ENCODE measurements at places on chromosomes 7 and 10.
A peak's percentile ranks its signal among the peaks of the same experiment; 100 is the strongest.

DNA sequence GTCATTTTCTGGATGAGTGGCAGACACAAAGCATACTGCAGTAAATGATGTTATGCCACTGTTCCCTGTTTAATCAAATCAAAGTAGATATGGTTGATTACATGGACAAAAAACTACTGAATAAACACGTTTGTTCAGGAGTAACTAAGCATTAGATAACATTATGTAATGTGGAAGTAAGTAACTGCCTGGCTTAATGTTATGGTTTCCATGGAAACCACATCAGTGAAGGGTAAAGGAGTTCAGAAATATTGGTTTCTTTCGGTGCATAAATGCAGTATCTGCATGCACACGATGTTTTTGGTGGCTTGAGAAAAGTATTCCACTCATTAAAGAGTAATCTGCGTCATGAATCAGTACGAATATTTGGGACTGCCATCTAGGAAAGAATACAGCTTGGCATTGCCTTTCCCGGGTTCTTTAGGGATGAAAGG lies 131.3 kb upstream of the PRKCQ start:
- DNase-seq = peak; percentile 1

- DNase-seq = no peak
Measured at GRCh38 chr10:74419491-74419951, 268.5 kb downstream of the ADK start.

DNA sequence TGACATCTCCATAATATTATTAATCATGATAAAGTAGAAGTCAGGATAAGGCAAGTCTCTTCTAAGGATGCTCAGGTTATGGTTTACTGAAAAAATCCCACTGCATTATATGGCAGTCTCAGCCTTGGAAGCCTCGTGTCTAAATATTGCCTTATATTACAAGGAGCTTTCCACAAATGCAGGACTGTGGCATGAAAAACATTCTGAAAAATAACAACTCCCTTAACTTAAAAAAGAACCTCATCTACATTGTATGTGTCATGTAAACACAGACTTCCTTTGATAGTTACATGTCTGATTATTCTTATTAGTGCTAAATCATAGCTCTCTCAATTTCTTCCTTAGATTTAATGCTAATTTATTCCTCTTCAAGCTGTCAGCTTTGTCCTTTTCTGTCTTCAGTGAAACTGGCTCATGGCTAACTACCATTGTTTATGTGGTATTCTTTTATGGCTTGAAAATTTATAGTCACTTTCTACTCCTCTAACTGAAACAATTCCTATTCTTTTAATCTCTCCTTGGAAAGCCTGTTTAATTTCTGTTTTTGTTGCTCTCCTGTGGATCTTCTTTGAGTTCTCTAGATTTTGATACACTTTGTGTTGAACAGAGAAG lies 156.1 kb downstream of the KIF20B start:
- no peak for DNase-seq

- DNase-seq = no peak
Measured at GRCh38 chr10:116466715-116467422, 39.2 kb downstream of the PNLIPRP3 start.

DNA sequence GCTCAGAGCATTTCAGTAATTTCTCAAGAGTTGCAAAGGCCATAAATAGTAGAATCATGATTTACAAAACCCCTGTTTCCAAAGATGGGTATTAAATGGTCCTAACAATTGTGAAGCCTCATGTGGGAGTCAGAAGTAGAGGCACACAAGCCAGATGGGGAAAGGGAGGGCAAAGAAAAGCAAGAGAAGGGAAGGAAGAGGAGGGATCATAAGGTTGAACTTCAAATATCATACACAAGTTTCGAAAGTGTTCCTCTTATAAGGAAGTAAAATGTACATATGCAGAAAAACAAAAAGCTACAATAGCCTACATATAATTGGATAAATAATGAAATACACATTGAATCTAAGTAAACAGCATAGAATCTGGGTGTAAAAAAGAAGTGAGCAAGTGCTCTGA lies 6.0 kb downstream of the LIPN start:
- no peak for DNase-seq

DNA sequence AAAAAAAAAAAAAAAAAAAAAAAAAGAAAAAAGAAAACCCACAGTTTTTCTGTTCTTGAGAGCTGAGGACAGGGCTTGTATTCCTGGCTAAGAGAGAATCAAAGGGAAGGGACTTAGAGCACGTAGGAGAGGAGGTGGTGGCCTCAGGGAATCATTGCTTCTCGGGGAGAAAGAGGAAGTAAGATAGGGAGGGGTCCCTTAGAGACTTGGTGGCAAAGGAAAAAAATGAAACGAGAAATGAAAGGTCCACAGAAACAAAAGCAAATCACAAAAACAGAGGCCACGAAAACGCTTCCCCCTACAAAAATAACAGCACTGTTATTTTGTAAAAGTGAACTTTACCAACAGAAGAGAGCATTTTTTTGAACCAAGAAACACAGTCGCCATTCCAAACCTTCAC lies 323.1 kb upstream of the GALNT17 start:
- DNase-seq = no peak

DNA sequence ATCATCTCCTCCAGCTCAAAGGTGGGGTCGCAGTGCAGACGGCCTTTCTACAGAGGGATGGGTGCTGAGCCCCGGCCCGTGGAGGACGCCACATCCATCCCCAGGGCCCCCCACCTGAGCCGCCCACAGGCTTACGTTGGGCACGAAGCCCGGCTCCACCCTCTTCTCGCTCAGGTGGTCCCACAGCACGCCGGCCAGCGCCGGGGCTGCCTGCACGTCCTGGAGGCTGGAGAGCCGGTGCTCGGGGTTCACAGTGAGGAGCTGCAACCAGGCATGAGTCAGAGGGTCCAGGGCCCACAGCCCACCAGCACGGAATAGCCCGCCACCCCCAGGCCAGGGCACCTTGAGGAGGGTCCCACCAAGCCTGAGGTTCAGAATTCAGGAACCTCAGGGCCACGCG lies 36.0 kb downstream of the DPYSL4 start:
- no peak for DNase-seq

- no peak for DNase-seq
Measured at GRCh38 chr7:150847536-150847935, 4.8 kb upstream of the AOC1 start.

DNA sequence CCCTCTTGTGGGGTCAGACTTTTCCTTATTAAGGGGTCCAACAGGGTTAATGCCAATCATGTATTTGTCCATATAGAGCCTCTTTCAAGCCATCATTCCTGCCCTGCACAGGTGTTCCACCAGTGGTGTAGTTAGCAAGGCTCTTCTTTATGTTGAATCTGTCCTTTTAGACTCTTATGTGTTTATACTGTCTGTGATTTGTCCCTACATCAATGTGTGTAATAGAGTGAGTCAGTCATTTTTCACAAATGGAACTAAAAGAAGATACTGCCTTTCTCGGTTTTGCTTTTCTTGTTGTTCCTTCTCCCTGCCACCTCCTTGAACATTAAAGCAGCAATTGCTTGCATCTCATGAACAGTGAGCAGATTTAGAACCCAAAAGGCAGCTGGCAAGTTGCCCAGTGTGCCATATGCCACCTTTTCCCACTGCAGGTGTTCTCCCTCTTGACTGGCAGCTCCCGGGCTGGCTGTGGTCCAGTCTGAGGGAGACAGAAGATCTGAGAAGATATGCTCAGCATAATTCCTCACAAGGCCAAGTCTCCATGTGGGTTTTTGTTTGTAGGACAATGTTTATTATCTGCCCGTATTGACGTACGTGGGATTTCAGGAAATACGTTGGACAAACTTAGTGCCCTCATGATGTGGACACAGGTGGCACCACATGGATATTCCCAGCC lies 154.1 kb downstream of the LHFPL3 start:
- DNase-seq = no peak

GRCh38 chr7:68537774-68538071 lies 1060.6 kb upstream of the AUTS2 start:
- DNase-seq = no peak

GRCh38 chr10:69363666-69364065 lies 53.1 kb downstream of the TACR2 start:
- no peak for DNase-seq

DNA sequence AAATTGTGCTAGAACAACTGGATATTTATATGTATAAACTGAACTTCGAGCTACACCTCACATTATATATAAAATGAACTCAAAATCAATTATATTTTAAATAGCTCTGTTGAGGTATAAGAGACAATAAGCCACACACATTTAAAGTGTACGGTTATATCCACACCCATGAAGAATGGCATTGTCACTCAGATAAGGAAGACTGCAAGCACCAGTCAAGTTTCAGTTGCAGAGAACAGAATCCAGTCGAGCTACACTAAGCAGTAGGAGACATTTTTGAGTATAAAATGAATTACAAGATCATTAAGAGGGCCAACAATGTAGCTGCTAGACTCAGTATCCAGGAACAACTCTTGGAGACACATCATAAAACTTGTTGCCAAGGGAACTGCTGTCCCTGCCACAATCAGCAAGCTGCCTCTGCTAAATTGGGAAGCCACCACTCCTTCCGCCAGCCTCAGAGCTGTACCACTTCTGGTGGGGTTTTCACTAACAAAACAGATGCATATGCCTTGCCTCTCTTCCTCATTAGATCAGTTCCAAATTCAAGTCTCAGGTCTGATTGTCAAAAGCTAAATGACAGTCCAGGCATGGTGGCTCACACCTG lies 19.6 kb upstream of the GPNMB start:
- DNase-seq = peak; percentile 70

GRCh38 chr10:20771051-20771450 lies 126.1 kb downstream of the NEBL start:
- no peak for DNase-seq

GRCh38 chr7:124776153-124776552 lies 10.6 kb upstream of the GPR37 start:
- DNase-seq = no peak

GRCh38 chr10:106956216-106956915 lies 208.1 kb downstream of the SORCS1 start:
- no peak for DNase-seq

- DNase-seq = no peak
Measured at GRCh38 chr7:495761-496321, 23.8 kb downstream of the PDGFA start.

DNA sequence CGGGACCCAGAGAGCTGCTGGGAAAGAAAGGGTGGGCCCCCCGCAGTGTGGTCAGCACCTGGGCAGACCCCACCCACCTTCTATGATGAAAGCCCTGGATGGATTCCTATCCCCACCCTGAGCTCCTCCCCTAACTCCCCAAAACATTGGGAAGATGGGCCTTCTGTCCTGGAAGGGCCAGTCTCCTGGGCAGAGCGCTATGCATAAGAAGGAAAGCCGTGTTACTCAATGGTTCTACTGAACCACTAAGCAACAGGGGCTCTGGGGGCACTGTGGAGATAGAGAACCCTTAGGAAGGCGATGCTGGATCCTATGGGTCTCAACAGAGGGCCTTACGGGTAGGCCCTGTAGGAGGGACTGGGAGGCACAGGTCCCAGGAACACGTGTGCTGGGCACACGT lies 30.7 kb upstream of the INSIG1 start:
- DNase-seq = no peak

Measured in anterior cingulate cortex (tissue), 58 donors.